Aorta (tissue), 5 donors: ENCODE measurements at places on chromosomes 11 and 22. TPM values are rescaled to one million over a fixed set of nuclear protein-coding genes. Genes with fewer than 3 reads are reported as not detected.

GRCh38 chr11:68751331-68751856, at the start of gene TESMIN:
TSS of gene TESMIN (minus strand) at chr11:68751520. CDS start at chr11:68750660, 860 bp downstream.
- DNase-seq: peak; percentile 94

CYB5R2 gene
- 8.3 TPM for total RNA-seq

DNA sequence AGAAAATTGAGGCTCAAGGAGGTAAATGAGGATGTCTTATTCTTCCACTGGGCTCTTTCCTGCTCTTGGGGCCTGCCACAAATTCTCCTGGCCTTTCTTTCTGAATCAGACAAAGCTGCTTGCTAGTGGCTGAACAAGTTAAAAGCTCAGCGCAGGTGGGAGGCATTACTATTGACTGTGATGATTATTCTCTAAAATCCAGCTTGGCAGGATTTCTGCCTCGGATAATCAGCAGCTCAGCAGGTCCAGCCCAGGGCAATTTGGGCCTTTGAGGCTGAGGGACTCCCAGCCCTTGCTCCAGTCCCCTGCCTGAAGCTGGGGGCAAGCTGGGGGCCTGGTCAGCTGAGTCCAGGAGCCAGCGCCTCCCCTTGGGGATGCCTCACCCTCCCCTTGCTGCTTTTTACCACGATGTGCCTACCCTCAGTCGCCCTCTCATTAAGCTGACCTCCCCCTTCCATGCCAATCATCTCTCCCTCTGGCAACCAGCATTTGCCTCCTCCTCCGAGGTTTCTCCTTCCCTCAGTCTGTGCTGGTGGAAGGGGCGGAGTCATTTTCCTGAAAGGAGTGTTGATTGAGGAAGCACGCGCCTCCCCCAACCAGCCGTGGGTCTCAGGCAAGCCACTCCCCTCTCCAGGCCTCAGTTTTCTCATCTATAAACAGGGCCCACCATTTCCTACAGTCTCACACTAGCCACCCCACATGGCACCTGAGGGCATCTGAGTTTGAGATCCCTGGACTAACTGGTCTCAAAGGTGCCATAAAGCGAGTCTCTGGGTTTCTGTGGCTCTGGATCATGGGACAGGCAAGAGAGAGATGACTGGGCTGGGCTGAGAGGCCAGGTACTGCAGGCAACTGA, 60.6 kb upstream of the PRDM11 start:
- DNase-seq: no peak

DNA sequence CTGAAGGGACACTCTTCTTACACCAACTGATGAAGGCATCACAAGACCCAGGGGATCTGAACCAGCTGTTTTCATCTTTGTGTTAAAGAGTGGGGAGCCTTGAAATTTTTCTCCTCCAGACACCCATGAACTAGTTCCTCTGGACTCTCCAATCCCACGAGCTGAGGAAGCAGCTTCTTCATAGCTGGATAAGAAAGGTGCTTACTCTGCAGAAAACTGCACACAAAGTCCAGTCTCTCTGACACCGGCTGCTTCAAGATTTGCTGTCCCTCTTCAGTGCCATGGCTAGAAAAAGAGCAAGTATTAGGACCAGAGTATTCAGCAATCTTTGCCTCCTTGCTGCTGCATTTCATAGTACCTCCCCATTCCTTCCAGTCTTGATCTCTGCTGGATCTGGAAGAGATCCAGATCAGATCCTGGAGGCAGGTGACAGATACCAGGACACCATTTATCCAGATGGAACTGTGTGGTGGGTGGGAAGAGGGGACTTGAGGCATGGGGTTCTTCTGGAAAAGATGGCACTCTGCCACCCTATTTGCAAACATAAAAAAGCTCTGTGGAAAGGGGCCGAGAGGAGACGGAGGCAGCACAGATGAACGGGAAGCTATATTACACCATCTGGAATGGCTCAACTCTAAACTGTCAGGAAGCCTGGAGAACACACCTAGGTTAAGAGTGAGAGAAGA, 25.5 kb downstream of the IL18BP start:
- no peak for DNase-seq

DNA sequence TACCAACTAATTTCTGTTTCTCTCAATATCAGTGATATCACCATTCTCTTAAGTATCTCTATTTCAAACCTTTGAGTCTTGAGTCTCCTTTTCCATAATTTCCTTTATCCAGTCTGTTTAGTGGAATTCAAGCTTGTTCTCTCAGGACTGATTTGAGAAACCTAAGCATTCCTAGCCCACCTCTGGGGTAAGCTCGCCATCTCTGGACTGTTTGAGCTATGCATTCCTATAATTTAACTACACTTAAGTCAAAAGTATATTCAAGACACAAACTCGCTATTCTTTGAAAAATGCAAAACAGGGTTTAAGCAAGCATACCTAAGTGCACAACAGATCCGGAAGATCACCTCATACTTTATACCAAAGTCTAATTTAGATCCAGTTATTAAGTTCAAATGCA, 2.1 kb upstream of the DLAT start:
- no peak for DNase-seq

OVOL1 gene
- not detected for total RNA-seq

DNA sequence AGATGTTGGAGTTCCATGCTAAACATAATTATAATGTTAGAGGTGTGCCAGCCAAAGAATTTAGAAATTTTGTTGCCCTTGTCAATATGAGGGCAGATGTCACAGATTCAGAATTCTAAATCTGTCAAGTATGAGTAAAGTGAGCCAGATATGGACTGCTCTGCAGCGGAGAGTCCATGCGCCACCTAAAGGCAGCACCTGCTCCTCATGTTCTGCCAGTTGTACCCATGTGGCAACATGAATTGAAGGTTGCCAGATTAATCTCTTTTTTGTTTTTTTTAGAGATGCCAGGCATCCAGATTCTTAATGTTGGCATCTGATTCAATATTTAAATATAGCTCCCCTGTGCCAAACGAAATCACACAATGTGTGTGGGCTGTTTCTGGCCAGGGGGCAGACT, 678.6 kb upstream of the ANO5 start:
- no peak for DNase-seq

- no peak for DNase-seq
These were observed 5.2 kb upstream of the SLN start for GRCh38 chr11:107716884-107717532.

LARGE2 gene
- not detected for total RNA-seq
